ENCODE measurements at places on chromosomes 2 and 18. TPM values are rescaled to one million over a fixed set of nuclear protein-coding genes. Genes with fewer than 3 reads are reported as not detected.
A peak's percentile ranks its signal among the peaks of the same experiment; 100 is the strongest.

The STARD7 gene
- 80.2 TPM for total RNA-seq

- H3K4me3 ChIP-seq = no peak overlapping the region
- H3K27me3 ChIP-seq = no peaks in the 10 kb centered on the region
- H3K4me1 ChIP-seq = peaks cover 39% of the 10 kb centered on the region
- DNase-seq = no peak
These were observed 57.4 kb downstream of the KCNE4 start for GRCh38 chr2:223109341-223109740.

GRCh38 chr2:241991299-241991698 lies 121.8 kb downstream of the RTP5 start:
- H3K27me3 ChIP-seq = no peaks in the 10 kb centered on the region
- no peak overlapping the region for H3K4me3 ChIP-seq
- no peaks in the 10 kb centered on the region for H3K4me1 ChIP-seq
- no peaks in the 10 kb centered on the region for H3K36me3 ChIP-seq
- no peak for DNase-seq

DNA sequence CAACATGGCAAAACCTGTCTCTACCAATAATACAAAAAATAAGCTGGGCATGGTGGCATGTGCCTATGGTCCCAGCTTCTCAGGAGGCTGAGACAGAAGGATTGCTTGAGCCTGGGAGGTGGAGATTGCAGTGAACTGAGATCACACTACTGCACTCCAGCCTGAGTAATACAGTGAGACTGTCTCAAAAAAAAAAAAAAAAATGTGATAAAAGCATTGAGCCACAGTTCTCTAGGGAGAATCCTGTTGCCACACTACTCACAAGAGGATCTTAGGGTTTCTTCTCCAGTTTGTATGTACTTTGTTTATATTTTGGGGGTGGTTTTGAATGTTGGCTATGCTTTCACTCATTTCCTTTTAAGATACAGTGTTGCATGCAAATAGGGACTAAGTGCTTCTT lies 62.0 kb downstream of the TMEM185B start:
- H3K4me1 ChIP-seq = no peaks in the 10 kb centered on the region
- H3K27me3 ChIP-seq = no peaks in the 10 kb centered on the region
- H3K4me3 ChIP-seq = no peak overlapping the region
- peaks cover 16% of the 10 kb centered on the region for H3K36me3 ChIP-seq
- no peak for DNase-seq

- peaks cover 2% of the 10 kb centered on the region for H3K36me3 ChIP-seq
- H3K4me1 ChIP-seq = no peaks in the 10 kb centered on the region
- H3K4me3 ChIP-seq = no peak overlapping the region
- no peak overlapping the region for H3K27ac ChIP-seq
These were observed 396.3 kb upstream of the CHST9 start for GRCh38 chr18:27581296-27581904.

DNA sequence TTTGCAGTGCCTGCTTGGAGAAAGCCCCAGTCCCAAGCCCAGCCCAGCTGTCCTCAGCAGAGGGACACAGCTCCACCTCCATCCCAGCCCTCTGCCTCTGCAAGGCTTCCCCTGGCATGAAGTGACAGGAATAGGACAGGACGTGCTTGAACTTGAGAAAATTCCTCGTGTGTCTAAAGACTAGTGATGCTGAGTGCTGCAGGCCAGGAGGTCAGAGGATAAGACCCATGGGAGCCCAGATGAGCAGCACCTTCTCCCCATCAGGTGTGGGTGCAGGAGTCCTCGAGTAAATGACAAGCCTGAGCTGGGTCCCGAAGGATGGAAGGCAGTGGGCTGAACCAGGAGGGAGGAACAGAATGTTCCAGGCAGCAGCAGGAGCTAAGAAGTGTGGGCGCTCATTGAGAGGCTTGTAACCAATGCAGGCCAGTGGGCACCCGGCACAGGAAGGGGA lies 67.8 kb upstream of the UXS1 start:
- no peak overlapping the region for H3K27ac ChIP-seq
- no peaks in the 10 kb centered on the region for H3K36me3 ChIP-seq
- H3K4me3 ChIP-seq = no peak overlapping the region
- DNase-seq = peak; percentile 67
- H3K4me1 ChIP-seq = no peaks in the 10 kb centered on the region
- peaks cover 8% of the 10 kb centered on the region for H3K27me3 ChIP-seq

The ONECUT2 gene
- total RNA-seq = 0.05 TPM

The HOXD8 gene
- not detected for total RNA-seq

The POTEI gene
- not detected for total RNA-seq

DNA sequence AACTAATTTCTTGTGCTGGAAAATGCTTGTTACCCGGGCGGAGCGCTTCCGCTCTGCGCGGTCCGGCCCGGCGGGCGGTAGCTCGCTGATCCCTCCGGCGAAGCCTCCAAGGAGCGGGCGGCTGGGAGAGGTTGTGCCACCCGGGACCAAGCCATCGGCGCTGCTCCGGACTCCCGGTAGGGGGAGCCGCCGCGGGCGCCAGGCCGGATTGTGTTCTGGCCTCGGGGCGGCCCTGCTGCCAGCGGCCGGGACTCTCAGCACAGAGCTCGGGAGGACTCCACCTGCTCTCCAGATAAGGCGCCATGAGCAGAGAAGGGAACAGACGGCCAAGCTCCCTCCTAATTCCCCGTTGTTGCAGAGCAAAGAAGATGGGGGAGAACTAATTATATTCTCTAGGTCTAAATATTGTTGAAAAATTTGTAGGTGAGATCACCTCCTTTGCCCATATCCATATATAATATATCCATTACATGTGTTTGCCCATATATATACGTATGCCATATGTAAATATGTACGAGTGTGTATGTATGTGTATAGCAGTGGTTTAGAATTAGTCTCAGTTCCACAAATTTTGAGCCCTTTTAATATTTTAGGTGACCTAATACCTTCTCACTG lies 13.8 kb upstream of the SATB2 start:
- peaks cover 31% of the 10 kb centered on the region for H3K4me1 ChIP-seq
- peaks cover 2% of the 10 kb centered on the region for H3K36me3 ChIP-seq
- no peak overlapping the region for H3K27ac ChIP-seq
- peak overlapping the region; percentile 51 for H3K4me3 ChIP-seq

GRCh38 chr18:22069916-22070315 lies 99.5 kb upstream of the GATA6 start:
- peaks cover 21% of the 10 kb centered on the region for H3K27me3 ChIP-seq
- H3K4me3 ChIP-seq = no peak overlapping the region
- DNase-seq = no peak
- no peak overlapping the region for H3K27ac ChIP-seq

DNA sequence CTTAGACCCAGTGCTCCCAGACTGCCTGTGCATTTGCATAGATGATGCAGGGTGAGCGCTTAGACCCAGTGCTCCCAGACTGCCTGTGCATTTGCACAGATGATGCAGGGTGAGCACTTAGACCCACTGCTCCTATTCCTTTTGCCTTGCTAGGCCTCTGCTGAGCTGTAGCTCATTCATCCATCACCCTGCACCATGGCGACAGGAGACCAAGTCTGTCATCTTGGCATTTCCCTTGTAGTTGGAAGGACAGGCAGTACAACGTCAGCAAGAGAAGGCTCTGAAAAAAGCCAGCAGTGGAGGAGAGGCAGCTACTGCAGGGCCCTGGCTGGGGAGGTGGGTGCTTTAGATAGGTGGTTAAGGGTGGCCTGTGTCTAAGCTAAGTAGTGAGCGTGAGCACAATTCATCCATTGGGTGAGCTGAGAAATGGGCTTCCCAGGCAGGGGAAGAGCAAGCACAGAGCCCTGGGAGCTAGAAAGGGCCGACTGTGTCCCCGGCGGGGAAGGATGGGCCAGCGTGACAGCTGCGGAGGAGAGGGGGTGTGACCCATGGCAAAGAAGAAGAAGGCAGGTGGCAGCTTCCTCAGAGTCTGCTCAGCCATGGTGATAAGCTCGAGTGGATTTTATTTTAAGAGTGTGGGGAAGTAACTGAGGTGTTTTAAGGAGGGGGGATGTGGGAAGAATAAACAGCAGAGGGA lies 108.8 kb downstream of the LPIN1 start:
- peaks cover 4% of the 10 kb centered on the region for H3K36me3 ChIP-seq
- DNase-seq = no peak
- H3K4me3 ChIP-seq = no peak overlapping the region
- H3K27me3 ChIP-seq = peaks cover 4% of the 10 kb centered on the region
- H3K27ac ChIP-seq = no peak overlapping the region

The CHAC2 gene
- 2.2 TPM for total RNA-seq

The TSPYL6 gene
- not detected for total RNA-seq

The FAM136A gene
- total RNA-seq = 35.0 TPM

GRCh38 chr2:48471048-48471474 lies 58.9 kb upstream of the STON1 start:
- peak overlapping the region; percentile 84 for H3K27ac ChIP-seq
- DNase-seq = no peak
- peaks cover 22% of the 10 kb centered on the region for H3K36me3 ChIP-seq
- H3K4me3 ChIP-seq = peak overlapping the region; percentile 35
- peaks cover 11% of the 10 kb centered on the region for H3K4me1 ChIP-seq
- no peaks in the 10 kb centered on the region for H3K27me3 ChIP-seq

The LAMA3 gene
- total RNA-seq = not detected

- H3K36me3 ChIP-seq = no peaks in the 10 kb centered on the region
- no peak overlapping the region for H3K27ac ChIP-seq
- peaks cover 2% of the 10 kb centered on the region for H3K27me3 ChIP-seq
- no peak overlapping the region for H3K4me3 ChIP-seq
- no peaks in the 10 kb centered on the region for H3K4me1 ChIP-seq
- DNase-seq = no peak
These were observed 82.8 kb upstream of the ZNF521 start for GRCh38 chr18:25434745-25435144.

The ABCG8 gene
- total RNA-seq = not detected

The C2orf15 gene
- 0.26 TPM for total RNA-seq

- peaks cover 68% of the 10 kb centered on the region for H3K27me3 ChIP-seq
- H3K4me1 ChIP-seq = no peaks in the 10 kb centered on the region
- DNase-seq = no peak
- H3K4me3 ChIP-seq = no peak overlapping the region
These were observed 3.4 kb downstream of the PLB1 start for GRCh38 chr2:28499282-28499681.

- H3K36me3 ChIP-seq = no peaks in the 10 kb centered on the region
- H3K27me3 ChIP-seq = no peaks in the 10 kb centered on the region
- no peak overlapping the region for H3K27ac ChIP-seq
- no peaks in the 10 kb centered on the region for H3K4me1 ChIP-seq
These were observed 688.9 kb upstream of the FAM98A start for GRCh38 chr2:34288016-34288415.

- H3K4me3 ChIP-seq = no peak overlapping the region
- peaks cover 8% of the 10 kb centered on the region for H3K27me3 ChIP-seq
- no peaks in the 10 kb centered on the region for H3K4me1 ChIP-seq
- no peaks in the 10 kb centered on the region for H3K36me3 ChIP-seq
- H3K27ac ChIP-seq = no peak overlapping the region
- no peak for DNase-seq
These were observed 22.4 kb upstream of the NAGK start for GRCh38 chr2:71045865-71046548.

- DNase-seq = no peak
- H3K4me1 ChIP-seq = no peaks in the 10 kb centered on the region
- no peak overlapping the region for H3K27ac ChIP-seq
- no peak overlapping the region for H3K4me3 ChIP-seq
- no peaks in the 10 kb centered on the region for H3K27me3 ChIP-seq
These were observed 208.4 kb downstream of the RAD51AP2 start for GRCh38 chr2:17309741-17310339.

The OST4 gene
- 369 TPM for total RNA-seq

DNA sequence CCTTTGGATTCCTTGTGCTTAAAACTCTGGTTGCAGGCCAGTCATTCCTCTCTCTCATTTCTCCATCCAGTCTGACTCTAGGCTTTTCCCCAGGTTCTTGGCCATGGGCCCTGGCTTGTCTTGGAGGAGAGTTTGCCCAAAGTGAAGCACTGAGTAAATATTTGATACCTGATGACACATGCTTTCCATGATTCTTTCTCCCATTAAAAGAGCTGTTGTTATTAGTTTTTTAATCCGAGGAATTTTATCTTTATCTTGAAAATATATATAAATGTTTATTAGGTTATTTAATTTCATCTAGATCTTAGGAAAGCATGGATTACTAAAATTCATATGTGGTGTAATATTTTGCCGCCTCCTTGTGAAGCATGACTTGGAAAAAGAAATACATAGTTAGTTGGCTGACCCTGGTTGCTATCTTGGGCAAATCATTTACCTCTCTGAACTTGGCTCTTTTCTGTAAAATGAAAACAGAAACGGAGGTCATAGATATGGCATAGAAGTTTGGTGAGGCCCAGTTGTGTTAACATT lies 650.1 kb downstream of the SLC4A3 start:
- no peak overlapping the region for H3K4me3 ChIP-seq
- DNase-seq = no peak
- H3K36me3 ChIP-seq = no peaks in the 10 kb centered on the region
- H3K4me1 ChIP-seq = peaks cover 16% of the 10 kb centered on the region
- H3K27me3 ChIP-seq = no peaks in the 10 kb centered on the region

GRCh38 chr2:206250041-206250897 lies 24.2 kb upstream of the ZDBF2 start:
- H3K27ac ChIP-seq = no peak overlapping the region
- no peak overlapping the region for H3K4me3 ChIP-seq
- no peaks in the 10 kb centered on the region for H3K4me1 ChIP-seq
- peaks cover 8% of the 10 kb centered on the region for H3K27me3 ChIP-seq
- DNase-seq = no peak

The CFC1 gene
- not detected for total RNA-seq

DNA sequence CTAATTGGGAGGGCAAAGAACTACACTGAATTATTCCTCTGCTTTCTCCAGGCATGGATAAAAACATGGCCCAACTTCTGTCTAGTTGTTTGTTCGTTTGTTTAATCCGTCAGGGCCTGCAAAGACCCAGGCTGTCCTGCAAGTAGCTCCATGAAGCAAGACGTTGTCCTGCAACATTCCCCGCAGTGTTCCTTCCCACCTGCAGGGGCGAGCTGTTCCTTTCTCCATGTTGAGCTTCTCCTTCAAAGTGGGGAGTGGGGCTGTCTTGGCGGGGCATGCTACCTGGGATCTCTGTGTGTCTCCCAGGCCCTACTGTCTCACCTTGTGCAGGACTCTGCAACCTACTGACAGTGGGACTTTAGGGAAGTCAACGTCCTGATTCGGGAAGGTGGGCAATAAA lies 264.0 kb upstream of the SMIM21 start:
- H3K4me1 ChIP-seq = no peaks in the 10 kb centered on the region
- no peak for DNase-seq

DNA sequence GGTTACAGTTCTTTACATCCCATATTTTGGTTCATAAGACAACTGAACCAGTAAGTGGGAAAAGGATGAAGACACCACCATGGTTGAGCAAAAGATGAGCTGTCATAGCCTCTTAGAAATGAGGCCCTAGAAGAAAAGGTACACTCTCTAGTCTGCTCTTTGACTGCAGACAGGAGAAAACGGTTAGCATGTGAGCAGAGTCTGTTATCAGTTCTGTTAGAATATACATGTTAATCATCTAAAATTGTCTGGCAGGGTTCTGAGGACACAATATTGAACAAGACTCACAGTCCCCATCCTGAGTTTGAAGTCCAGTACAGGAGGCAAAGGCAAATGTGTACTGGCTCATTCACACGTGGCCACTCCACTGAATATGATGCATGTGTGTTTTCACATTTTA lies 78.1 kb downstream of the MBOAT2 start:
- no peak overlapping the region for H3K27ac ChIP-seq
- peaks cover 6% of the 10 kb centered on the region for H3K4me1 ChIP-seq
- no peak for DNase-seq
- H3K36me3 ChIP-seq = peaks cover 41% of the 10 kb centered on the region
- H3K27me3 ChIP-seq = no peaks in the 10 kb centered on the region

The GREB1L gene
- 0.60 TPM for total RNA-seq

- peaks cover 18% of the 10 kb centered on the region for H3K27me3 ChIP-seq
- H3K4me3 ChIP-seq = no peak overlapping the region
- H3K4me1 ChIP-seq = no peaks in the 10 kb centered on the region
- no peak for DNase-seq
- H3K27ac ChIP-seq = no peak overlapping the region
These were observed 54.0 kb downstream of the ATOH8 start for GRCh38 chr2:85807756-85808155.

The CABYR gene
- 3.9 TPM for total RNA-seq
